ENCODE measurements at places on chromosomes 7 and 10.

DNA sequence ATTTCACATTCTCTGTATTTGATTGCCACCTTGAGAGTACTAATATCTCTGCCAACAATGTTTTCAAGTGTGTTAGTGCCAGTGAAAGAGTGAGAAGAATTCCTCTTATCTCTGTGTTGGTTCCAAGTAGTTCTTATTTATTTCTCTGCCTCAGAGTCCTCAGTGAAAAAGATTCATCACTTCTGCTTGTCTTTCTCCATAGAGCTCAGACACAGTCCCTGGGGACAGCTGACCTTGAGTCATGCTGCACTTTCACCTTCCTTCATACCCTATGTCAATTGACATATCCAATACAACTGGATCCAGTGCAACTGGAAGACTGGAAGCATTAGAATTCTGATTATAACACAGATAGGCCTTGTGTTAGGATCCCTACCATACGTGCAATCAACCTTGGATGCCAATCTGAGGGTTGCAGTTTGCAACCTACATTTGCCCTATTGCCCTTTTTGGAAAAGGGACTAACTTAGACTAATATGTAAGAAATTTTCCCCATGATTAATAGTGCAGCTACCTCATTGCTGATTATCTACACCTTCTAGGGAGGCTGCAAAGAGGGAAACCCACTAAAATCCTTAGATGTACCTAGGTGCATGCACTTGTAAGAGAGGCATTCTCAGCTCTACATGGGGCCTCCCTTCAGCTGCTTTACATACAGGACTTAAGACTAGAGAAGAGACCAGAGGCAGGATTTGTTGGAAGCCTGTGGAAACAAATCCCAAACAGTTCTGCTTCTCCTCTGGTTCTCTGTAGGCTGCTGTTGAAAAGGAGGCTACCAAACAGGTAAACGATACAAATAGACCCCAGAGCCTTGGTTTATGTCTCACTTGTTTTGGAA is 8.4 kb downstream of the IFIT2 start:
- DNase-seq, result no peak

GRCh38 chr10:14327527-14327926 is 3.2 kb downstream of the FRMD4A start:
- no peak for DNase-seq

- DNase-seq, result peak; percentile 82
These were observed at the start of gene TMEM229A for GRCh38 chr7:124032369-124033094. TSS of gene TMEM229A (minus strand) at chr7:124033067. CDS start at chr7:124033003, 64 bp downstream.

GRCh38 chr7:71145906-71146901 is 14.3 kb downstream of the GALNT17 start:
- no peak for DNase-seq

- no peak for DNase-seq
These were observed 629.1 kb downstream of the ACTR3B start for GRCh38 chr7:153388611-153389010.

GRCh38 chr10:72630144-72630543 is 4.3 kb upstream of the MICU1 start:
- DNase-seq, result no peak

DNA sequence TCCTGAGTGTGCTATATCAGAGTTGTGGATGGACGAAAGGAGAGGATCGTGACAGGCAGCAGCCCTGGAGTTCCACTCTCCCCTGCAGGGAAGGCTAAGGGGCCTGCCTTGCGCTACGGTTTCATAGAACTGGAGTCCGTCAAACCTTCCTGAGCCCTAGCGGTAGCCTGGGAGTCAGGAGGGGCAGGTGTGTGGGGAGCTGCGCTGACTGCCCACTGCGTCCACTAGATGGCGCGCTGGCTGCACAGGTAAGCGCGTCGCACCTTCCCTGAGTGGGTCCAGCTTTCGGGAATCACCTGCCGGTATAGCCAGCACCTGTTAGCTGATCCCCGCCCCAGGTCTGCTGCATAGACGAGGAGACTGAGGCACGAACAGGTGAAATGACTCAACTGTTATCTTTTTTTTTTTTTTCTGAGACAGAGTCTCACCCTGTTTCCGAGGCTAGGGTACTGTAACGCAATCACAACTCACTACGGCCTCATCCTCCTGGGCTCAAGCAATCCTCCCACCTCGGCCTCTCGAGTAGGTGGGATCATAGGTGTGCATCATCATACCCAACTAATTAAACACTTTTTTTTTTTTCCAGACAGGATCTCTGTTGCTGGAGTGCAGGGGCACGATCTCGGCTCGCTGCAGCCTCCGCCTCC is 20.2 kb upstream of the BAIAP2L1 start:
- peak; percentile 90 for DNase-seq

DNA sequence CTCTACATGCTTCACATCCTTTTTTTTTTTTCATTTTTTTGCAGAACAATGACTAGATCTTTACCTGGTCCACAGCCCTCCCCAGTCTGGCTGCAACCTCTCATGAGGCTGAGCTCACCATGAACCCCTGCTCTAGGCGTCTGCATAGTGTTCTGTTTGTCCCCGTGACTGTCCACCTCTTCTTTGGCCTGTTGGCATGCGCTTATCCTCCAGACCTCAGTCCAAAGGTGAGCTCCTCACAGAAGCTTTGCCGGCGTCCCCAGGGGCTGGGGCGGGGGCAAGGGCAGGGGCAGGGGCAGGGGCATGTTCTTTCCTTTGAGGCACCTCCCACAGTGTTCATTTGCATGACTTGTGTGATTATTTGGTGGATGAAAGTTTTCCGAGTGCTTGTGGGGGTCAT is 218.4 kb upstream of the ZNF32 start:
- no peak for DNase-seq

DNA sequence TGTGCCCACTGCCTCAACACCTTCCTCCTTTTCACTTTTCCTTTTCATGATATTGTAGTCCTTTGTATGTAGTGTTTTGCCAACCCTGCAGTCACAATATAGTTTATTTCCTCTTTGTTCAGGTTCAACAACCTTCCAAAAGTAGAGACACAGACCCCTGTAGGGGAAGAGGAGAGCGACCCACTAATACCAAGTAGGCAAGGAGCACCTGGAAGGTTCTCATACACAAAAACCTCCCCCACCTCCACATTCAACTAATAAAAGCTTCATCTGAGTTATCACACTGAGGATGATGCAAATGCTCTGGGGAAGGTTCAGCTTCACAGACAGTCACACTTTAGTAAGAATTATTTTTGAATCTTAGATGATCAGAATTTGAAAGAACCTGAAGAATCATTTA is 41.6 kb downstream of the PIK3AP1 start:
- no peak for DNase-seq

DNA sequence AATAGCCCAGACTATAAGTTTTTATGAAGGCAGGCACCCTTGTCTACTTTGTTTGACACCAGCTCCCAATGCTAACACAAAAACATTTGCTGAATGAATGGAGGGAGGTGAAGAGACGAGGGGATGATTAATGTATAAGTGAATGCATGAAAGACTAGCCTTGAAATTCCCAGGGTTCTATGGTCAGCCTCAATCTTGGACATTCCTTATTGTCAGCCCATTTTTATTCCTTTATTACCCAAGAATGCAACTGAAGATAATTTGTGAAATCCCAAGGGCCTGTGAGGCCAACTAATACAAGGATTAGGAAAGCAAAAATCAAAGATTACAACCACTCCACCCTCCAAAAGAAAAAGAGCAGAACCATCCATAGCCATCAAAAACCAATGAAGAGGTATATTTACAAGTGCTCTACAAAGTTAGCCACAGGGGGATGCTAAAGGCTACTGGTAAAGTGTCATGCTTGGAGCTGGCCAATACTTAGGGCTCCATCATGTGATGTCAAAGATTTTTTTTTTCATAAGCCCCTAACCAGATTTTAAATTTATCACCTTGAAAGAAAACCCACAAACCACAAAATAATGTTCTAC is 40.0 kb upstream of the ASAH2 start:
- no peak for DNase-seq

DNA sequence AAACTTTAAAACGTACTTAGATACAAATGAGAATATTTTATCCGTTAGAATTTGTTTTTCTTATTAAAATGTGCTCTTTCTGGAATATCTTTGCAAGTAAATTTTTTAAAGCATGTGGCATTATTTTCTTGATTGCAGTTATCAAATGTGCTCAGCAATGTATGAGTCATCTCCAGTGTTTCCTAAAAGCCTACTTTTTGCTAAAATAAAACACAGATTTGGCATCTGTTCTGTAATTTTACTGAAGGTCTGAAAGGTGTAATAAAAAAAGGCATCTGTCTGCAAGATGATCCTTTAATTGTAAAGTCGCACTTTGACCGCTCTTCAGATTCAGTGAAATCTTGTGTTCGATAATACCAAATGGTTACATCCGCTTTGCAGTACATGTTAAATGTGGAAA is 3.4 kb downstream of the GNAT3 start:
- peak; percentile 78 for DNase-seq

GRCh38 chr7:155879592-155879991 is 67.3 kb upstream of the SHH start:
- DNase-seq, result no peak

DNA sequence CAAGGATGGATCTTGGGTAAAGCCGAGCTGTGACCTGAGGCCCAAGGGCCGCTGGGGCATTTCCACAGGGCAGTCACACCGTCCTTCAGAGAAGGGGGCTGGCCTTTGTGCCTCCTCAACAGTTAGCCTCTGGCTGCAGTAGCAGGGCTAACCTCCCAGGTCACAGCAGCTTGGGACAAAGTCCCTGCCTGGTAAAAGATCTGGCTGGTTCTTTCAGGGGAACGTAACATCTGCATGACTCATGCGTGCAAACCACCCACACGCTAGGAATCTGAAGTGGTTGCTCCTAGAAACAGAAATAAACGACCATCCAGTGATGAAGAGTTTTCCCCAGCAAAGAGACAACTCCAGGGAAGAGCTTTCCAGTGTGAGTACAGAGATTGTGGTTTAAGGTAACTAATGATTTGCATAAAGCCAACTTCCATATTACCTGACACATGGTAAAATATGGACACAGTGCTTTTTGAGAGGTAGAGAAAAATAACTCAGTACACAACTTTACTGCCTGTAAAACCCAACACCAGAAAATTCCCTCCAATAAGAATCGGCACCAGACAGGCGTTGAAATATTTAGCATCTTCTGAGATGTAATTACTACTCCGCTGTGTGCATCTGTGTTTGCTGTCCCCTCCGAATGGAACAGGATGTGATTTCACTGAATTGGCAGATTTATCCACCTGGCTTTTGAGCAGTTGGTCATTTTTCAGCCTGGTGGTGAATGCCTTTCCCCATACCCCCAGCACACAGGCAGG is 84.9 kb upstream of the ADRB1 start:
- DNase-seq, result peak; percentile 85

DNA sequence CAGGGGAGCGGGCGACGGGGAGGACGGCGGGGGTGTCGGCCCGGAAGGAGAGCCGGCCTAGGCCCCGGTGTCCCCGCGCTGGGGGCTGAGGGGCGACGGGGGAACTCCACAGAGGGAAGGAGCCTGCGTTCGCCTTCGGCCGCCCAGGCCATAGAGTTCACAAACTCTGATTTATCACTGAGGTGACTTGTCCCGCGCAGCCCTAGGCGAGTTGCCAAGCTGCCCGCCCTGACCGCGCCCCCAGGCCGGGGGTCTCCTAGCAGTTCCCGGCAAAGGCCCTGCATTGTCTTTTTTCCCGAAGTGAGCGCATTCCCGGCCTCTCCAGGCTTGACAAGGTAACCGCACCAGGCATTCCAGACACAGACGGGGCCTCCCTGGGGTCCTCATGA is 2.9 kb upstream of the NKX6-2 start:
- DNase-seq, result no peak

DNA sequence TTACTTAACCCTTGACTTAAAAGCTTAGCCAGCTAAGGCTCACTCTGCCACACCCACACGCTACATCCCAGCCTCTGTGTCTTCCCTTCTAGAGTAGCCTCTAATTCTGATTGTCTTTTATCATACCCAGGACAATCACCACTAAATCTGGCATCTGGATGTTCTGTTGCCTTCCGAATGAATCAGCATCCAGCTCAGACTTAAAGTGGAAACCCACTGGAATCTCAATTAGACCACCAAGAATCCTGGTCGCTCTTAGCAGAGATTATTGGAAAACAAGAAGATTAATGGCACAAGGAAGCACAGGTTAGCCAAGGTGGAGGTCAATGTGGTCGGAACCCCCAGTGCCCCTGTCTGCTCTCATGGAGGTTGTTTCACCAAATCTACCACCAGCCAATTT is 404.2 kb upstream of the FOXK1 start:
- DNase-seq, result no peak

- peak; percentile 12 for DNase-seq
These were observed 13.1 kb downstream of the UBE3C start for GRCh38 chr7:157151626-157152339.

GRCh38 chr7:744854-745430 is 17.9 kb upstream of the PRKAR1B start:
- DNase-seq, result no peak

- DNase-seq, result no peak
These were observed 23.5 kb downstream of the CH25H start for GRCh38 chr10:89183571-89183970.

DNA sequence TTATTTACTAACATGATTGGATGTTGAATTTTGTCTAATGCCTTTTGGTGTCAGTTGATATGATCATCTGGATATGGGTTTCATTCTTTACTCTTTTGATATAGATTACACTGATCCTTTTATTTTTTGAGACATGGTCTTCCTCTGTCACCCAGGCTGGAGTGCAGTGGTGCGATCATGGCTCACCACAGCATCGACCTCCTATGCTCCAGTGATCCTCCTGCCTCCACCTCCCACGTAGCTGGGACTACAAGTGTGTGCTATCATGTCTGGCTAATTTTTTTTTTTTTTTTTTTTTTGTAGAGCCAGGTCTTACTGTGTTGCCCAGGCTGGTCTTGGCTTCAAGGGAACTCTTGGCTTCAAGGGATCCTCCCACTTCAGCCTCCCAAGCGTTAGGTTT is 27.1 kb downstream of the BMS1 start:
- DNase-seq, result no peak

DNA sequence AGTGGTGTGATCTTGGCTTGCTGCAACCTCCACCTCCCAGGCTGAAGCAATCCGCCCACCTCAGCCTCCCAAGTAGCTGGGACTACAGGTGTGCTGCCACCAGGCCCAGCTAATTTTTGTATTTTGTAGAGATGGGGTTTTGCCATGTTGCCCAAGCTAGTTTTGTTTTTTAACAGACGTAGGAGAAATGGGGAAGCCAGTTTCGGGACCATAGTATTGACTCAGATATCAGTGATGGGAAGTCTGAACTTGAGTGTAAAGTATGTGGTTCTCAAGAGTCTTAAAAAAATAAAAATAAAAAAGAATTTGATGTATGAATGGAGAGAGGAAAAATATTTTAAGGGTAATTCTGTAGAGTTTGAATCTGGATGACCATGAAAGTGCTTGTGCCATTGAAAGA is 34.2 kb downstream of the SP4 start:
- no peak for DNase-seq

GRCh38 chr7:52325237-52325636 is 710.2 kb upstream of the POM121L12 start:
- no peak for DNase-seq

- DNase-seq, result no peak
These were observed 111.4 kb upstream of the JCAD start for GRCh38 chr10:30170814-30171213.

All from NCI-H69 (cell line).